ENCODE measurements at places on chromosomes 6 and 20.

DNA sequence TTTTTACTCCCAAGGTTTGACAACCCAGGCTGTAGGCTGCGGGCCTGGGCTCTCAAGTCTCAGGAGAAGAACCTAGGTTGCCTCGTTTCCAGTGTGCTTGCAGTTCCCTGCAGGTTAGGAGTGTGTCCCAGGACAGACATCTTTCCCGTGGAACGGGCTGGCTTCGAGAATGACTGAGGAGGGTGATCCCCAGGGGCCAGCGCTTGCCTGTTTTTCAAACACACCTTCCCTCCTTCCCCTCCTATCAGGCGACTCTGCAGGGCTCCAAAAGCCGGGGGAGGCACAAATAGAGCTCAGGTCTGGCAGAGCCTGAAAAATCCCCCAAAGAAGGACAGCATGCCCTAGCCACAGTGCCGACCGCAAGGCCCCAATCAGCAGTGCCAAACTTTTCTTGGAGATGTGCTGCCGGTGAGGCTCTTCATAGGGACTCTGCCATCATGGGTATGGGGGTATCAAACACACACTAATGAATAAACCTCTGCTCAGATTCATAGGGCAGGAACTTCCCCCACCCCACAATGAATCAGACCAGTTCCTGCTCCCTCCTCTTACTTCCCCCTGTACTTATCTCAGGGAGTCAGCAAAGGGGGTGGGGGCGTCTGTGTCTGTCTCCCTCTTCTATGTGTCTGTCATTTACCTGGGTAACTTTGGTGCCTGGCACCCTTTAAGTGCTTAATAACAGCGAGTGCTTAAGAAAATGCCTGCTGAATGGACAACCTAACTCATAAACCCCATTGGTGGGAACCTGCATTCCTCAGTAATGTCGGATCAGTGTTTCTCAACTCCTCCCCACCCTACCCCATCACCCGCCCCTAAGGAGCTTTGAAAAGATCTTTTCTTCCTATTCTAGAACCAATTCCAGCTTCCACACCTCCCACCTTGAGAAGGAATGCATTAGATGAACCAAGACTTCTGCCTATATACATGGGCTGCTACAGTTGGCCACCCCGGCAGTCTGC is 1.6 kb downstream of the KCNG1 start:
- DNase-seq: no peak

- no peak for DNase-seq
Observed at GRCh38 chr6:125365230-125365629, 63.5 kb upstream of the HDDC2 start.

GRCh38 chr6:132780770-132781371 is 17.6 kb downstream of the SLC18B1 start:
- no peak for DNase-seq

GRCh38 chr6:3467996-3468395 is 11.1 kb upstream of the SLC22A23 start:
- DNase-seq: no peak

DNA sequence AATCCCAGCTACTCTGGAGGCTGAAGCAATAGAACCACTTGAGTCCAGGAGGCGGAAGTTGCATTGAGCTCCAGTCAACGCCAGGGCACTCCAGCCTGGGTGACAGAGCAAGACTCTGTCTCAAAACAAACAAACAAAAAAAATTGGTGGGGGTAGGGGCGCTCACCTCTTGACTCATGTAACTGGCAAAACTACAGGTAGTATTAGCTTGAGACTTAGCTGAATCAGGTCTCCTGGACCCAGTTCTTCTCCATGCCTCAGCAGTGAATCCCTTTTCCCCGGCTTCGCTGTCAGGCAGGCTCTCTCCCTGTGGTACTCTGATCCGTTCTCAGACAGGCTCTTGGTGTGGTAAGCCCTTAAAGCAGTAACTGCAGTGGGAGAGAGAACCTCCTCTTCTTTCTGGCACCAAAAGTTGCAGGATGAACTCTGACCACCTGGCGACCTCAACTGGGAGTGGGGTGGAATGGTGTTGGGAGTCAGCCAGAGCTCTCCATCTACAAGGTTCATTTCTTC is 12.9 kb downstream of the SLC9A8 start:
- no peak for DNase-seq

DNA sequence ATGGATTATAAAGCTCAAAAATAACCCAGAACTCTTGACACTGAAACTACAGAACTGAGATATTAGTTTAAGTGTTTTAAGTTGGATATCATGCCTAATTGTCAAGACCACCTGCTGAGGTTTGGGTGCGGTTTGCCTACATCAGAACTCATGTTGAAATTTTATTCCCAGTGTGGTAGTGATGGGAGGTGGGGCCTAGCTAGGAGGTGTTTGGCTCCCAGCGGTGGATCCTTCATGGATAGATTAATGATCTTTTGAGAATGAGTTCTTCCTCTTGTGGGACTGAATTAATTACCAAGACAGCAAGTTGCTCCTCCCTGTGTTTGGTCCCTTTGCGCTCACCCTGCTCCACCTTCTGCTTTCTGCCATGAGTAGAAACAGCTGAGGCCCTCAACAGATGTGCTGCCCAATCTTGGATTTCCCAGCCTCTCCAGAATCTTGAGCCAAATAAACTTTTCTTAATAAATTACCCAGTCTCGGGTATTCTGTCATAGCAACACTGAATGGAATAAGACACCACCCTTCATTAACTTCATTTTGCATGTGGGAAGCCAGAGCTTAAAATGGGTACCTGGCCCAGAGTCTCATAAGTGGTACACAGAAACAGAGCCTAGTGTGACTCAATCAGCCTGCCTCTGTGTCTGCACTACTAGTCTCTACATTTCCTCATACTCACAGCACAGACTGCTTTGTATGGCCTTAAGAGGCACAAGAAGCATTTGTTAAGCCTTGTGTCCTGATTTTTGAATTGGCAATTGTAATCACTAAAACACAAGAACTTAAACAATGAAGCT is 158.4 kb downstream of the IBTK start:
- no peak for DNase-seq

- DNase-seq: no peak
Observed at GRCh38 chr6:7313505-7314165, 636 bp upstream of the SSR1 start.

DNA sequence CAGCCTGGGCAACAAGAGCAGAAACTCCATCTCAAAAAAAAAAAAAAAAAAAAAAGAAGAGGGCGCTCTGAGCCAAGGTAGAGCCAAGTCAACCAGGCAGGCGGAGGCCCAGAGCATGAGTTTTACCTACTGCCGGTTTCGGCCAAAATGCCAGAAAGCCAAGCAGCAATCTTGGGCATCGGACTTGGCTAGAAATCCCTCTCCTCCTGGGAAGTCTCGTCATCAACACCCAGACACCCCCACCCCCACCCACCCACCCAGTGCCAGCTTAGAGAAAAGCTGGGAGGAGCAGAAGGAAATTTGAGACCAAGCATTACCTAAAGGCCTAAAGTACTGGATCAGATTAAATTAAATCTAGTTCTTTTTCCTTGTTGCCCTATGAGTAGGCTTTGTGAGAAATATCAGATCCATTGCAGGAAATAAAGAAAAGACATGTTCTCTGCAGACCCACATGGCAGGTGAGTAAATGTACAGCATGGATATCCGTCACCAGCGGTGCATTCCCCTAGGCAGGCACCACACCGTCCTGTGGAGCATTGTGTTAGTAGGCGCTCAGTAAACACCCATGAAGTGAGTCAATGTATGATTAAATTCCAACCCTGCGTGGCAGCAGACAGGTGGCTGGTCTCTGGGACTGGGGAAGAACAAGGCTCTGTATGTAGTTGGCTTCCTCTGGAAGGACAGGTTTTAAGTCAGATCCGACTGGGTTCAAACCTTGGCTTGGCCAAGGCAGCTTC is 21.0 kb downstream of the RIPOR3 start:
- DNase-seq: peak; percentile 89

DNA sequence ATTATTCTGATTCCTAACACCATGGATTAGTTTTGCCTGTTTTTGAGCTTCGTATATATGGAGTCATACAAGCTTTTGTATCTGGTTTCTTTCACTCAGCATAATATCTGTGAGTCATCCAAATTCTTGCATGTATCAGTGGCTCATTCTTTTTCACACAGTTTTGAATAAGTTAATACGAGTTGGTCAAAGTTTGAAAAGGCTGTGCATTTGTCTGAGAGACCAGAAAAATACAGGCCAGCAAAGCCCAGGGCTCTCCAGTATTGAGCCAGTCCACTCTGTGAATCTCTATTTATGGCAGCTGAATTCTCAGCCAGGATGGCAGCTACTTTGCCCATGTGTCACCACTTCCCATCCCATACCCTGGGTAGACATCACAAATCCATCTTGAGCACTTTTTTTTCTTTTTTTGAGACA is 7.2 kb upstream of the CHMP4B start:
- no peak for DNase-seq

GRCh38 chr20:56722042-56722441 is 92.9 kb downstream of the TFAP2C start:
- DNase-seq: no peak

- no peak for DNase-seq
Observed at GRCh38 chr6:143158113-143158581, 97.5 kb downstream of the AIG1 start.

- no peak for DNase-seq
Observed at GRCh38 chr6:63516186-63516944, 55.9 kb upstream of the LOC128125822 start.

DNA sequence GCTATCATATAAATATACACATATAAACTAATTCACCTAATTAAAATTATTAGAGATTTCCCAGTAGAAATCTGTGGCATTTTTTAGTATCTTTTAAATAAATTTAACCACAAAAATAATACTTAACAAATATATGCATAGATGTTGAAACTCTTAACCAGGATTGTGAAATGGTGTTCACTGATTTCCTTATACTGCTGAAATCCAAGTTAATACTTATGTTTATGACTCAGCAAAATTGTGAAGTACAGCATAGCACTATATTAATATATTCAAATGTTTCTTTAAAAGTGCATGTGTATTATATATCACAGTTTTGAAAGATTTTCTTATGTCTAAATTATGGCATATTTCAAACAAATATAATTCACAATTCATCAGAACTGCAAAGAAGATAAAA is 328.2 kb upstream of the MANEA start:
- DNase-seq: no peak

DNA sequence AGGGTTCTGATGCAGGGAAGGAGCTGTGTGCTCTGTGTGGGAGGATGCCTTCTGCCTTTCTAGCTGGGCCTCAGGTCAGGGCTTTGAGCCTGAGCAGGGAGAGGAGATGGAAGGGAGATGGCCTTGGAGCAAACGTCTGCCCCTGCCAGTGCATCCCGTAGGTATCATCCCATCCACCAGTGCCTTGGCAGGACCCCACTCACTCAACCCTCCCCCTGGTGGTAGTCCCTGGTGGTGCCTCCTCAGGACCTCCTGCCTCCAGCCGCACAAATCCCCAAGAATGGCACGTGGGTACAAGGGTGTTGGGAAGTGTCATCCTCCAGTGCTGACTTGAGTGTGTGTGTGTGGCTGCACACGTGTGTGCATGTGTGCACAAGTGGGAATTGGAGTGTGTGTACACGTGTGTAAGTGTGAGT is 23.1 kb upstream of the MICB start:
- no peak for DNase-seq

DNA sequence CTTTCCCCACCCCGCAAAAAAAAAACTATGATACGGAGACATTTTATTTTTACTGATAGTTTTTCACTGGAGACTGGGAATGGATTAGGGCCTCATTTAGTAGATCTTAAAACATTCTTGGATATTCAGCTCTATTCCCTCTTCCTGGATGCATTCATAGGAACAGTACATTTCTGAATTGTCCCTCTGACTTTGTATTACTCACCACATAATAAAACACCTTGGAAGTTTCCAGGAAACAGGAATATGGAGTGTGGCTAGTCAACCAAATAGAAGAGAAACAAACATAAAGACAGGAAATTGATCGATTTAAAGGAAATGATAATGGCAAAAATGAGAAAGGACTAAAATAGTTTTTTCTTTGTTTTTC is 147.7 kb downstream of the GPX5 start:
- no peak for DNase-seq

DNA sequence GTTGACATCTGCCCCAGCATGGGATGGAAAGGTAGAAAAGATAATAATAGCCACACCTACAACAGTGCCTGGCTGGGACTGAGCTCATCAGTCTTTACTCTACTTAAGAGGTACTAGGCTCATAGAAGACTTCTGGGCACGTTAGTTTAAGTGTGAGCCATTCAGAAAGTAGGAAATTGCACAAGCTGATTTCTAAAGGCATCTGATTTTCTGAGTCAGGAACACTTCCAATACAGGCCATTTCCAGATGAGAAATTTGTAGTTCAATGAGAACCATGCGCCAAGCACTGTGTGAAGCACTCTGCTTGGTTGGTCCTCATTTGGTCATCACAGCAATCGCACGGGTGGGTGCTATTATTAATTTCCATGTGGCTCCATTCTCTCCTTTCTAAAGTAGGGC is 42.3 kb downstream of the MOCS1 start:
- DNase-seq: no peak

- DNase-seq: no peak
Observed at GRCh38 chr6:99619409-99619762, 12.8 kb downstream of the PRDM13 start.

- no peak for DNase-seq
Observed at GRCh38 chr6:82507112-82507511, 143.5 kb downstream of the TPBG start.
